Colonic mucosa (tissue), 4 donors: ENCODE measurements at places on chromosomes 7 and 10. TPM values are rescaled to one million over a fixed set of nuclear protein-coding genes. Genes with fewer than 3 reads are reported as not detected.

GRCh38 chr7:157016352-157017041 is 6.0 kb upstream of the MNX1 start:
- peaks cover 22% of the 10 kb centered on the region for H3K4me1 ChIP-seq
- no peak overlapping the region for H3K4me3 ChIP-seq
- peak; percentile 16 for DNase-seq
- no peaks in the 10 kb centered on the region for H3K36me3 ChIP-seq
- no peak overlapping the region for H3K27ac ChIP-seq
- H3K27me3 ChIP-seq, result peaks cover 66% of the 10 kb centered on the region

- no peaks in the 10 kb centered on the region for H3K27me3 ChIP-seq
- H3K4me3 ChIP-seq, result no peak overlapping the region
- peak overlapping the region; percentile 77 for H3K27ac ChIP-seq
- no peaks in the 10 kb centered on the region for H3K4me1 ChIP-seq
- H3K36me3 ChIP-seq, result no peaks in the 10 kb centered on the region
Observed at GRCh38 chr10:119100434-119101238, 3.3 kb upstream of the DENND10 start.

- no peak for DNase-seq
- no peak overlapping the region for H3K27ac ChIP-seq
- H3K4me1 ChIP-seq, result no peaks in the 10 kb centered on the region
- H3K27me3 ChIP-seq, result no peaks in the 10 kb centered on the region
- H3K4me3 ChIP-seq, result no peak overlapping the region
Observed at GRCh38 chr7:438916-439315, 80.7 kb downstream of the PDGFA start.

Gene C10orf62
- total RNA-seq, result not detected
